CD8-positive, alpha-beta T cell (primary cell): ENCODE measurements at places on chromosomes 5 and 9.

GRCh38 chr9:35579130-35579529 lies 25.9 kb upstream of the TESK1 start:
- DNase-seq: no peak

- no peak for DNase-seq
Measured at GRCh38 chr5:33611877-33612276, 171.1 kb downstream of the TARS1 start.

- no peak for DNase-seq
Measured at GRCh38 chr5:131406975-131407638, 143.3 kb downstream of the CDC42SE2 start.

GRCh38 chr5:157476702-157477408 lies 16.8 kb downstream of the NIPAL4 start:
- DNase-seq: no peak

- DNase-seq: no peak
Measured at GRCh38 chr5:9558319-9558965, 12.6 kb upstream of the SEMA5A start.

DNA sequence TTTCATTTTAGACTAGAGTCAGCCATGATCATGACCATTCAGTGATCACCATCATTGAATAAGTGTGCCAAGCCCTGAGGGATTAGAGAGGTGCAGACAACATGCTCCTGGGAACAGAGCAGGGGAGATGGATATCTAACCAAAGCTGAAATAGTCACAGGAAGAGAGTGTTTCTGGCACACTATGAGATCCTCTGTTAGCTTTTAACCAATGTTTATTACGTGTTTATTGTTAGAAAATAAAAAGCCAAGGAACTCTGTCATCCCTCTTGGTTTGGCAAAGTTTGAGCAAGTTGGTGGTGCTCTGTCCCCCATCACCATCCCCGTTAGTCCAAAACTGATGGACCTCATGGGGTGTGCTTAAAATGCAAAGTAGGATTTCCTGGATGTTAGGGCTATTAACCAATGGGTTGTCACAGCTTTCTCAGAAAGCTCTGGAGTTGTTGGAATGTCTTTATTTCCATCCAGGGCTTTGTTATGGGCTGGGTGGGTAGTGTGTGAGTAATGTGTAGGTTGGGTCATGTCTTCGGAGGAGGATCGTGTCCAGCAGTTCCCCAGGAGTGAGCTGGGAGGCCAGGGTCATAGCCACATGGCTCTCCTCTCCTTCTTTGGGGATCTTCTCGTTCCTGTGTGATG lies 34.9 kb downstream of the SLC28A3 start:
- DNase-seq: no peak

DNA sequence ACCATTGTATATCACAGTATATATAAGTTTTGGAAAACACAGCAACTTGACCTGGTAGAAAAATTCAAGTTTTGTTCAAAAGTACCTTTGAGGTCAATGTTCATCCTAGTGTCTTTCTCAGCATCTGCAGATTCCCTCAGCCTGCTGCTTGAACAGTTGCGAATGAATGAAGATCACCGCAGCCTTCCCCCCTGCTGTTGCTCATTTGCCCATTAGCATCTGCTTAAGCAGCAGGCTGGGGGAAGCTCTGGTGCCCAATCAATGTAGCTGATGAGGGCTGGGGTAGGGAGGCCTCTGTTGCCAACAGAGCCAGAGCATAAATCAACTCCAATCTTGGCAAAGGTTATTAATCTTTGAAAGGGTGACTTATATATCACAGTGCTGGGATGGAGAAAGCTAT lies 586.5 kb upstream of the PTPRD start:
- DNase-seq: no peak

- no peak for DNase-seq
Measured at GRCh38 chr5:35302544-35302943, 72.3 kb upstream of the PRLR start.

- no peak for DNase-seq
Measured at GRCh38 chr9:83707518-83707767, 315 bp downstream of the UBQLN1 start.

DNA sequence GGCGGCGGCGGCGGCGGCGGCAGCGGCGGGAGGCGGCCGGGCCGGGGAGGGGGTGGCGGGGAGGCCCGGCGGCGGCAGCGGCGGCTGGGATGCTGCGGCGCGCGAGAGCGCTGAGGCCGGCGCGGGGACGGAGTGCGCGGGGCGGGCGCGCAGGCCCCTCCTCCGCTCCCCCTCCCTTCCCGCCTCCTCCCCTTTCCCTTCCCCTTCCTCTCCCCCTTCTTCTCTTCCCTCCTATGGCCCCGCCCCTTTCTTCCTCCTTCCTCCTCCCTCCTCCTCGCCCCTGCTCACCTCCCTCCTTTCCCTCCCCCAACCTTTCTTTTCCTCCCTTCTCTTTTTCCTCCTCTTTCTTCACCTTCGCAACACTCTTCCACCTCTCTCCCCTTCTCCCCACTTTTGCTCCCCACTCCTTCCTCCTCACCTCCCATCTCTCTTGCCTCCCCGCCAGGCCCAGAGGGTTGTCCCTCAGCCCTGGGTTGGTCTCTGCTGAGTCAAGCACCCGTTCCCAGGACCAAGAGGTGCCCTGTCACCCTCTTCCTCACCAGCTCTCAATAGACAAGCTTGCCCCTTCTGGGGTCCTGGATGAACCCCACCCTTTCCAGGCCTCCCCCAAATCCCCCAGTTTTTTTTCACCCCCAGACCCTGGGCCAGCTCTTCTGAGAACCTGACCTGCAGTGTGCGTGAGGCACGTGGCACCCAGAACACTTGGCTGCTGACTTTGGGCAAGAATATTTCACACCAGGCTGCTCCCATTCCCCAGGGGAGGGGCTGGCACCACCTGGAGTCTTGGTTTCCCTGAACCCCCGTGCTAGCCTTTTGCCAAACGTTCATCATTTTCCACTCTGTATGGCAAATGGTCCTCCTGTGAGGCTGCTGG lies at the start of gene SEMA4D:
Gene SEMA4D, minus strand, starts transcription at position 136 of the 874 bp plus-strand sequence. CDS start 92,657 bp downstream, outside the sequence.
- DNase-seq: peak; percentile 40

DNA sequence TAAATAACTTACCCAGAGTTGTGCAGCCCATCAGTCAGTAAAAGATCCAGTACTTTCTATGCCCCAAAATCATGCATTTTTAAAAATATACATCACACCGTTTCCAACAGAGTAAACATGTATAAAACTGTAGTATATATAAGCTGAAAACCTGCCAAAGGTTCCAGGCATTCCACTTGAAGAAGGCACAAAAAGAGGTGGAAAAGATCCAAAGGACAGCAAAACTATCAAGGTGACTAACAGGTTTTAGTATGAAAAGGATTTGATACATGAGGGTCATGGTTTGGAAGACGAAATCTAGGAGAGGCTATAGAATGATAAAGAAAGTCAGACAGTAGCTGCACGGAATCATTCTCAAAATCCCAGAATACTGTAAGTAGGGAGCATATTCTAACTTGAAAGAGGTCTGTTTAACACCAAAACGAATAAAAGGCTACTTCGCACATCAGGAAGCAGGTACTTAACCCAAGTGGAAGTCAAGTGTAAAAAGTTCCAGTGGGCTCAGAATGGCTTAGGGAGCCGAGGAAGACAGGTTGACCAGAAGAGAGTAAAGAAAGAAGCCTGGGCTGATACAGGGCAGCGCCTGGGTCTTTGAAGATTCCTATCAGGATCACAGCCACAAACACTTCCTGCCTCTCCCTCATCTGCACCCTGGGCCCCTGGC lies 207.2 kb downstream of the ADAMTS12 start:
- DNase-seq: no peak

DNA sequence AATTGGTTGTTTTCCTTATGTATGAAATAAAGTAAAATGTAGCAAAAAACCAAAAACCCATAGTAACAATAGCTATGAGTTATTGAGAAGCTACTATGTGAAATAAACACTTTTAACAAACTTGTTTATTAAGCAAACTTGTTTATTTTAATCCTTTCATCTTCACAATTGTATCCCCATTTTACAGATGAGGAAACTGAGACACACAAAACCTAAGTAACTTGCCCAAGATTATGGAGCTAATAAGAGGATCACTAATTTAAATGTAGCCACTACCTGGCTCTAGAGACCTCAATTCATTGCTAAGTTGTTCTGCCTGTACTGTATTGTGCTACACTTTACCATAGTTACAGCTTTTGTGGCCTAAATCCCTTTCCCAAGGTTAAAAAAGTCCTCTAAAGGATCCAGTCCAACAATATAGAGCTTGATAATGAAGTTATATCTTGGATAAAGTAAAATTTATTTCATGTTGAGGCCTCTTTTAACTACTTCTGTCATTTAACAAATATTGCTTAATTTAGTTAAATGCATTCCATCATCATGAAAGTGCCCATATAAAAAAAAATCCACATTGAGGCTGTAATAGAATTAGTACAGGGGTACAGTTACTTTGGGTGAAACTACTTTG lies 22.1 kb downstream of the HOMER1 start:
- DNase-seq: no peak

- DNase-seq: no peak
Measured at GRCh38 chr5:59261969-59262368, 631.6 kb downstream of the PDE4D start.

- DNase-seq: no peak
Measured at GRCh38 chr5:42636425-42636824, 120.2 kb upstream of the CCDC152 start.

DNA sequence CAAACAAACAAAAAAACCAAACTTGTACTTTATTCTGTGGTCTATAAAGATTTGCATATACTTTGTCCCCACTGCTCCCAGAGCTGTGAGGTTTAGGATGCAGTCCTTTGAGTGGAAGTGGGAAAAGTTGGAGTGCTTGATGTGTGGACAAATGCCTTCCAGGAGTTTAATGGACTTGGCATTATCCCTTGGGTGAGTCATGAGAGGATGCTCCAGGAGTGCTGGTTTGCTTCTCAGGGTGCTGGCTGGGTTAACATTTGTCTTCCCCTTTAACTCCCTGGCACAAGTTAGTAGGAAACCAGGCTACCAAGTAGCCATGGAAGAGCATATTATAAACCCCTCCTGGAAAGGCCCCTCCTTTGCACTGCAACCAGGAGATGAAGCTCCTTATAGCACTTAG lies 417.4 kb upstream of the RIOK2 start:
- DNase-seq: no peak

GRCh38 chr5:114789773-114790402 lies 379.8 kb downstream of the TRIM36 start:
- DNase-seq: no peak

DNA sequence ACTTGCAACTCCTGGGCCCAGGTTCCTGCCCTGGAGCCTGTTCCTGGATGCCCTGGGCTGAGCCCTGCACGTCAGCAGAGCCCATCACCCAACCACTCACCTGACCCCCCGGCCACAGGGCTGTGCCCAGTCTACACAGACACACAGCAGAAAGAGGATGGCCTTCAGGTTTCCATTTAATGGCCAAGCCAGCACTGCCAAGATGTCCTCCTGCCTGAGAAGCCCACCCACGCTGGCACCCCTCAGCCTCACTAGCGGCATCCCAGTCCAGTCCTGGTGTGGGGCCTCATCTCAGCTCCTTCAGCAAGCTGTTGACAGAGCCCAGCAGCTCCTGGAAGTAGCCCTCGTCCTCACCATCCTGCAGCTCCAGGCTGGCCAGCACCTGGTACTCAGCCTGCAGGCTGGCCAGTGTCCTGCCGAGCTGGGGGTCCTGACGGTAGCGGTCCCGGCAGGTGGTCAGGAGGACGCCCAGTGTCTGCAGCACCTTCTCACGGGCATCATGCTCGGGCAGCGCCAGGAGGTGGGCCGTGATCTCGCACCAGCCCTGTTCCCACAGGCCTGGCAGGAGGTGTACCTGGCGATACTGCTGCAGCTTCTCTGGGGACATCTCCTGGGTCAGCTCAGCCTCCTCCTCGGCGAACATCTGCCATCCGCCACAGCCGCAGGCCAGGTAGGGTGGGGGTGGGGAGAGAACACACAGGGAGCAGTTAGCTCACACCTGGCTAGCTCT lies 71.9 kb upstream of the LRRTM2 start:
- no peak for DNase-seq

GRCh38 chr9:122227575-122227900 lies 1.2 kb downstream of the LHX6 start:
- no peak for DNase-seq

- DNase-seq: no peak
Measured at GRCh38 chr5:93274291-93274690, 306.7 kb downstream of the NR2F1-AS1 start.

DNA sequence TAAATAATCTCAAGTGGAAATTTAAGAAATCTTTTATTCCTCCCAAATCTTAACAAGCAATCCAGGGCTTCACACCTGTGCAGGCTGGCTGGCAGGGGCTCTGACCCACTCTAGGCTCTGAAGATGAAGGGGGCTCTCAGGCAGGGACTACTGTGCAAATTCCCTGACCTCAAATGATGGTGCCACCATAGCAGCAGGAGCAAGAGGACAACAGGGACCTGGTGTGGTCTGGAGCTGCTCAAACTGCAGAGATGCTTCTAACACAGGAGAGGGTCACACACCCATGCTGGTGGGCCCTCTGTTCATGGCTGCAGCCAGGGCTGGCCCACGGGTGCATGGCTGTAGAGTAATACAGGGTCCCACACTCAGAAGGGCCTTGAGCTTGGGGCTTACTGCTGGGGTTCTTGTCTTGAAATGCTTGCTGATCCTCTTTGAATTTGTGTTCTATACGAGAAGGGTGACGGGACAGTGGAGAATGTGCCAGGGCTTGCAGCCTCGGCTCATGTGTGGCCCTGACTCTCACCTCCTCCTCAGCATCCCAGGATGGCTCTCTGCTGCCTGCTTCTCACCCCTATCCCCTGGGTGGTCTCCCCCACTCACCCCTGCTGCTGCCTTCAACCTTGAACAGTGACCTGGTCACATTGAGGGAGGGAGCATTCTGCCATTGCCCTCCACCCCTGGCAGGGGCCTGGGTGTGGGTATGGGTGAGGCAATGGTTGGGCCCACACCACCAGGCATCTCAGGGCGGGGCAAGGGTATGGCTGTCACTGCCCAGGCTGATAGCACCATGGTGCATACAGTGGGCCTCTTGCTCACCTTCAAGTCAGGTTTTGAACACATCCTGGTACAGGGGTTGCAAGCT lies 191.7 kb downstream of the FSTL4 start:
- no peak for DNase-seq

DNA sequence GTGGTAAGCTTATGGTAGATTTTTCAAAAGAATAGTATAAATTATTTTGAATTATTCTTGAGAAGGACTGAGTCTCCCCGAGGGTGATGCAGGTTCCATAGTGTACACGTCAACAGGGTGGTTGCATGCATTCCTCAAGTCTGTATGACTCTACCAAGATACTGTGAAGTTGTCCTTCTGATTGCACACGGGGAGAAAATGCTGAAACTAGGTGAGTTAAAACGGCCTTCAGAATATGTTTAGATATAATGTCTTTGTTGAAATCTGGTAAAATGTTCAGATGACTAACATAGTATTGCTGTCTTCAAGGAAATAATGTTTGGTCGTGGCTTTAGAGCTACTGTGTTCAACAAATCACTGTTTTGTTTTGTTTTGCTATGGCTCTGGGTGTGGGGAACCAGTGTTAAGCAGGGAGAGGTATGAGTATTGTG lies 22.4 kb upstream of the TNFAIP8 start:
- DNase-seq: no peak

- DNase-seq: no peak
Measured at GRCh38 chr9:91220491-91221135, 141.1 kb downstream of the AUH start.

GRCh38 chr5:142847898-142848790 lies 78.0 kb downstream of the ARHGAP26 start:
- DNase-seq: no peak

- DNase-seq: no peak
Measured at GRCh38 chr5:11040345-11040744, 279.3 kb upstream of the DAP start.

GRCh38 chr5:112065781-112066180 lies 308.8 kb upstream of the NREP start:
- DNase-seq: no peak

- no peak for DNase-seq
Measured at GRCh38 chr9:131886826-131887225, 146.9 kb upstream of the RAPGEF1 start.
